ENCODE measurements at places on chromosomes 2 and 18. TPM values are rescaled to one million over a fixed set of nuclear protein-coding genes. Genes with fewer than 3 reads are reported as not detected.
A peak's percentile ranks its signal among the peaks of the same experiment; 100 is the strongest.

The FAP gene
- total RNA-seq, result 1.1 TPM

DNA sequence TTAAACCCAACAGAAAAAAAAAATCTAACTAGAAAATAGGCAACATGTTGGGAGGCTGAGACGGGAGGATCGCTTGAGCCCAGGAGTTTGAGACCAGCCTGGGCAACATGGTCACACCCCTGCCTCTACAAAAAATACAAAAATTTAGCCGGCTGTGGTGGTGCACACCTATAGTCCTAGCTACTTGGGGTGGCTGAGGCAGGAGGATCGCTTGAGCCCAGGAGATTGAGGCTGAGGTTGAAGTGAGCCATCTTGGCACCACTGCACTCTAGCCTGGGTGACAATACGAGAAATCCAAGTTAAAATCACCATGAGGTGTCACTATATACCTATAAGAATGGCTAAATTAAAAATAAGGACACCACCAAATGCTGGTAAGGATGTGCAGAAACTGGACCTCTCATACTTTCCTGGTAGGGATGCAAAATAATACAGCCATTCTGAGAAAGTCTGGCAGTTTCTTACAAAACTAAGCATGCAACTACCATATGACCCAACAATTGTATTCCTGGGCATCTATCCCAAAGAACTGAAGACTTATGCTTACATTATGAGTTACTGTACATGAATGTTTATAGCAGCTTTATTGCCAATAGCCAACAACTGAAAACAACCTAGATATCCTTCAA lies 2.2 kb downstream of the SEPTIN10 start:
- DNase-seq, result no peak

DNA sequence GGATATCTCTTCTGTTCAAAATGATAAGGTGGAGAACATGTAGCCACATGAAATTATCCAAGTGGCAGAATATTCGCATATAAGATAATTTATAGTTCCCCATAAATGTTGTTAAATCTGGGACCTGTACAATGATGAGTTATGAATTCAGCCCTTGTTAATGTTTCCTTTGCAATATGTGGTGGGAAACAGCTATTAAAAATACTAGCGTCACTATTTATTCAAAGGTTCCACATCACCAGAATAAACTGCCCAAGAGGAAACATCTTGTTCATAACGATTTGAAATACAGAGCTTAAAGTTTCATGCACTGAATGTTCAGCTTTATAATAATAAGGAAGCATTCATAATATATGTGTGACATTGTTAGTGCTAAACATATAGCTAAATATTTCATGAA lies 223.9 kb upstream of the TCF4 start:
- DNase-seq, result no peak

GRCh38 chr2:233429175-233429897 lies 75.0 kb downstream of the DGKD start:
- no peak for DNase-seq

- DNase-seq, result no peak
Measured at GRCh38 chr2:161206471-161207032, 46.3 kb downstream of the TANK start.

- DNase-seq, result no peak
Measured at GRCh38 chr2:172089005-172089504, 3.7 kb downstream of the DLX1 start.

GRCh38 chr2:160076241-160076640 lies 13.8 kb upstream of the PLA2R1 start:
- DNase-seq, result no peak

- no peak for DNase-seq
Measured at GRCh38 chr2:240205772-240206171, 65.3 kb upstream of the OTOS start.

DNA sequence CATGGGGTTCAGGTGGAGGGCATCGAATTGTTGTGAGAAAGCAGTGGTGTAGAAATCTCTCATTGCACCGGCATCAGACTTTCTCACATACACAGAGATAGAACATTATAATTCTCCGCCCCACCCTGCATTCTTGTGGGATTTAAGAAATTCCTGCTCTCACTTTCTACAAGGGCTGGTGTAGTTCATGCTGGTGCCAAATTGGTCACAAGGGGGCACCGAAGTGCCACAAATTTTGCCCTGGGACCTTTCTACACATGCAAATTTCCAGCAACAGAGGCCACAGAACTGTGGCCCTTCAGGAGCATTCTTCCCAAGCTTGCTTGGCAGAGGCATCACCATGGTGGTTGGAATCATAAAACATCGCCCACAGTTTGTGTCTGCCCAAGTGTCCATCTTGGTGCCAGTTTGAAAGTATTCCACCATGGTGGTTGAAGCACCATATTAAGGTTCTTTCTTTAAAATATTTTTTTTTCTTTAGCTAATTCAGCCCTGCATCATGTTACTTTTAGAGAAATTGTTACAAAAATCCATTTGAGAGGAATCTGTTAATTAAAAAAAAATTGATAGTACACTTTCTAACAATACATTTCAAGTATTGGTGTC lies 521.2 kb upstream of the FANCL start:
- DNase-seq, result peak; percentile 19

DNA sequence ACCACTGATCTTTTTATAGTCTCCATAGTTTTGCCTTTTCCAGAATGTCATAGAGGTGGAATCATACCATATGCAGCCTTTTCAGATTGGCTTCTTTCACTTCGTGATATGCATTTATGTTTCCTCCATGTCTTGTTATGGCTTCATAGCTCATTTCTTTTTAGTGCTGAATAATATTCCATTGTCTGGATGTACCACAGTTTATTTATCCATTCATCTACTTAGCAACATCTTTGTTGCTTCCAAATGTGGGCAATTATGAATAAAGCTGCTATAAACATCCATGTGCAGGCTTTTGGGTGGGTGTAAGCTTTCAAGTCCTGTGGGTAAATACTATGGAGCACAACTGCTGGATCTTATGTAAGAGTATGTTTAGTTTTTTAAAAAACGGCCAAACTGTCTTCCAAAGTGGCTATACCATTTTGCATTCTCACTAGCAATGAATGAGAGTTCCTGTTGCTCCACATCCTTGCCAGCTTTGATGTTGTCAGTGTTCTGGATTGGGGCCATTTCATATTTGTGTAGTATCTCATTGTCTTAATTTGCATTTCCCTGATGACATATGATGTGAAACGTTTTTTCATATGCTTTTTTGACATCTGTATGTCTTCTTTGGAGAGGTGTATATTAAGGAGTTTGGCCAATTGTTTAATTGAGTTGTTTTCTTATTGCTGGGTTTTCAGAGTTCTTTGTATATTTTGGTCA lies 20.6 kb downstream of the STPG4 start:
- DNase-seq, result no peak

All from colonic mucosa (tissue), 4 donors.